Skeletal muscle cell (primary cell): ENCODE measurements at places on chromosomes 12 and 14.
A peak's percentile ranks its signal among the peaks of the same experiment; 100 is the strongest.

- no peak for DNase-seq
These were observed 873.5 kb downstream of the DIO2 start for GRCh38 chr14:79337761-79338160.

DNA sequence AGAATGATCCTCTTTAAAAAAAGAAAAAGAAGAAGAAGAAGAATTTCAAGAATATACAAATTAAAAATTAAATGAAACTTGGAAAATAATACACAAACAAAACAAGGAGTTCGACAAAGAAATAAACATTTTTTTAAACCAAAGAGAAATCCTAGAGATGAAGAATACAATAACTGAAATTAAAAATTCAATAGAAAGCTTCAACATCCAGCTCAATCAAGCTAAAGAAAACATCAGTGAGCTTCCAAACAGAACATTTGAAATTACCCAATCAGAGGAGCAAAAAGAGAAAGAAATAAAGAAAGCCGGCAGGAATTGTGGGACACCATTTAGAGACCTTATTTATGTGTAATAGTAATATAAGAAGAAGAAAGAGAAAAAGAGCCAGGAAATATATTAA lies 37.2 kb upstream of the RHOJ start:
- no peak for DNase-seq

GRCh38 chr12:94779485-94779884 lies 129.1 kb upstream of the TMCC3 start:
- DNase-seq: peak; percentile 65

GRCh38 chr12:85626001-85626783 lies 210.0 kb downstream of the RASSF9 start:
- DNase-seq: peak; percentile 48

- DNase-seq: peak; percentile 71
These were observed 37.5 kb downstream of the PLCZ1 start for GRCh38 chr12:18700271-18700670.

DNA sequence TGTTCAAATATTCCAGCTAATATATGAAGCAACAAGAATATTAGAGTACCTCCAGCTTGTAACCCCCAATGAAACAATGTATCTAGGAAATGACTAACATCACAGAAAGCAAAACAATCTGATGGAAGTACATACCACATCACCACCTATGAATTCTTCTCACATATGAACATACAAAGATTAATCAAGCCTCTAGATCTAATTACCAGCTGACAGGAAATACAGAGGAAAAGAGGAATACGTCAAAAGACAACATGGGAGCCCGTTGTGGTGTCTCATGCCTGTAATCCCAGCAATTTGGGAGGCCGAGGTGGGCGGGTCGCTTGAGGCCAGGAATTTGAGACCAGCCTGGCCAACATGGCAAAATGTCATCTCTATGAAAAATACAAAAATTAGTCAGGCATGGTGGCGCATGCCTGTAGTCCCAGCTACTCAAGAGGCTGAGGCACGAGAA lies 7.5 kb downstream of the NEDD8 start:
- peak; percentile 33 for DNase-seq

- DNase-seq: no peak
These were observed 233.6 kb downstream of the KTN1 start for GRCh38 chr14:55813630-55814029.

GRCh38 chr14:99579903-99580571 lies 24.0 kb downstream of the CCDC85C start:
- DNase-seq: no peak

DNA sequence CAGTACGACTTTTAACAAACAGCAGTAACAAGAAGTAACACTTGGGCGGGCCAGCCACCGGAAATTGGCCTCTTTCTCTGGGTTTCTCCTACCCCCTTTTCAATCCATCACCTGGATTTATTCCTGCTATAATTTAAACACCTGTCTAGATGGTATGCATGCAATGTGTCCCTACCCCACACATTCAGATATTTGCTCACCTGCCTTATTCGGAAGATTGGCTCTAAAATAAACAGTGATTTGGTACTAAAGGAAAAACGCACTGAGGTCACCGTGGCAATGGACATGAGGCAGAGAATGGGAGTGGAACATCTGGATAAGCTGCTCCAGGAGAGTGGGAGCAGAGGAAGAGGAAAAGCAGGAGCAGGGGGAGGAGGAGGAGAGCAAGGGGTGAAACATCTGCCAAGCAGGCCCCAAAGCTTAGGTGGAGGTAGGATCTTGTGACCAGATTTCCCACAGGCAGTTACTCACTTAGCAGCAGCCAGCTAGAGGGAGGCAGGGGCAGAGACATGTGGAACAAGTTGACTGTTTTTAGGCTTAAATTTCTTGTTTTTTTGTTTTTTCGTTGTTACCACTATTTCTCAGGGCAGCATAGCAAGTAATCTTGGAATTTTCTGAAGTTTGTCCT lies 150.9 kb downstream of the TTLL5 start:
- DNase-seq: no peak

DNA sequence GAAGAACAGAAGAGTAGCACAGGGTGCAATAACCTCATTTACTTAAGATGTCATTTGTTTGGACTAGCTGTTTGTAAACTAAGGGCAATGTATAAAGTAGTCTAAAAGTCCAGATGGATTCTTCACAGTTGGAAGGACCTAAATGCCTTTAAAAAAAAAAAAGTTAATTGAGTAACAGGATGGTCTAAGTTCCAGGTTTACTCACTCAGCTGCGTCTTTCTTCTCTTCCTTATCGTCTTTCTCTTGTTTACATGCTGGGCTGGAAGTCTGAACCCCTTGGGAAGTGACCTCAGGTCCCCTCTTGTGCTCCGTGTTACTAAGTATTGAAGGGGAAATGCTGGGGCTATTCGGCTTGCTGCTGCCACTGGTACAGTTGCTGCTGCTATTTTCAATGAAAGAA lies 82.5 kb downstream of the SH2B3 start:
- DNase-seq: no peak

- no peak for DNase-seq
These were observed 10.5 kb downstream of the E2F7 start for GRCh38 chr12:77054851-77055250.

- DNase-seq: no peak
These were observed 5.0 kb upstream of the OR10P1 start for GRCh38 chr12:55631733-55632132.

- peak; percentile 8 for DNase-seq
These were observed 342.6 kb downstream of the NOVA1 start for GRCh38 chr14:26255213-26255612.

DNA sequence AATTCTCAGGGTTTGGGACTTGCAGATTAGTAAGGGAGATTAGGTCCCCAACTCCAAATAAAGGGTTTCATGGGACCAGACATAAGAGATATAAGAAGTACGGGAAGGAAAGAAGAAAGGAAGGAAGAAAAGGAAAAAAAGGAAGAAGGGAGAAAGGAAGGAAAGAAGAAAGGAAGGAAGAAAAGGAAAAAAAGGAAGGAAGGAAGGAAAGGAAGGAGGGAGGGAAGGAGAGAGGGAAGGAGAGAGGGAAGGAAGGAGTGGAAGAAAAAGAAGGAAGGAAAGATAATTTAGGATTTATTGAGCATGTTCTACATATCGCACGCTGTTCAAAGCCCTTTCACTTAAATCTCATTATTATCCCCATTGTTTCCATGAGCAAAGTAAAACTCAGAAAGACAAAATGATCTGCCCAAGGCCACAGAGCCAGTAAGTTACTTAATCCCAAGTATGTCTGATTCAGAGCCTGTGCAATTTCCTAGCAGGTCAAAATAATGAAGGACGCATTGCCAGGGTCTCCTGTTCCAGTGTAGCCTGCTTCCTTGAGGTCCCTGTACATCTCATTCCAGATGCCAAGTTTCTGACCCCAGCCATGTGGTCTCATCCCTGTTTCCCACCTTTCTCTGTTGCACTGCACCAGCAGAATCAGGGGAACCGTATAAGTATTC lies 3.9 kb upstream of the HDAC7 start:
- no peak for DNase-seq

DNA sequence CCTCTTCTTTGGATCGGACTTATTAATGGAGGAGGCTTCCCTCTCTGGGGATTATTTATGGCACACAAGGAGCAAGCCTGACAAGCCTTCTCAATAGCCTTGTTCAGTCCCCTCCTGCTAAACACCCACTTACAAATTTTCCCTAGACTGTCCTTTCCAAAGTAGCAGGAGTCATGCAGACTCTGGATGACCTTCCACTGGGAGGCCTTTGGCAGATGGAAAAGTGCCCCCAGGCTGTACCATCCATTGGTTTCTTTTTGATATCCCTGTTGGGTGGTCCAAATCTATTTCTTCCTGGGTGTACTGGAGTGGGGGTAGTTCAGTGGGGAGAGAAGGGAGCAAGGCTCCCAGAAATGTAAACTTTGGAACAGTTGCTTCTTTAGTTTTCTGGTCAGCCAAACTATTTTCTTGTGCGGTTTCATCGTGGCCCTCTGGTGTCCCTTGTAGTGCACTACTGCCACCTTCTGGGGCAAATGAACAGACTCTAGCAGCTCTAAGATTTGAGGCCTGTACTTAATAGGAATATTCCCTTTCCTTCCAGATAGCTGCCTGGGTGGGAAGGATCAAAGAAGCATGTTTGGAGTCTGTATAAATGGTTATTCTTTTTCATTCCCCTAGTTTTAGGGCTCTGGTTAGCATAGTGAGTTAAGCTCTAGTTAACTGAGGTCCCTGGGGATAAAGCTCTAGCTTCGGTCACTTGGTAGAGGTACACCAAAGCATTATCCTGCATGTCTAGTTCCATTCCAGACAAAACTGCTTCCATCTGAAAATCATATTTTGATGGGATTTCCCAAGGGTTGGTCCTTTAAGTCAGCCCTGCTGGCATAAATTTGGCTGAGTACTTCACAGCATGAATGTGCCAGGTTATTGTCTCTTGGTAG lies 409.5 kb downstream of the SLC6A15 start:
- DNase-seq: peak; percentile 25

DNA sequence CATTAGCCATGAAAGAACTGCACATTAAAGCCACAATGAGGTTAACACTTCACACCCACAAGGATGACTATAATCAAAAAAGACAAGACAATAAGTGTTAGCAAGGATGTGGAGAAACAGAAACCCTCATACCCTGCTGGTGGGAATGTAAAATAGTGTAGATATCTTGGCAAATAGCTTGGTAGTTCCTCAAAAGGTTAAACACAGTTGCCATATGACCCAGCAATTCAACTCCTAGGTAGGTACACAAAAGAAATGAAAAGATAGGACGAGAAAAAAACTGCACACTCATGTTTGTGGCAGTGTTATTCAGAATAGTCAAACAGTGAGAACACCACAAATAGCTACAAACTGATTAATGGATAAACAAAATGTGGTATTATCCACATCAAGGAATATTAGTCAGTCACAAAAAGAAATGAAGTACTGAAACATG lies 93.5 kb downstream of the ATXN2 start:
- no peak for DNase-seq

DNA sequence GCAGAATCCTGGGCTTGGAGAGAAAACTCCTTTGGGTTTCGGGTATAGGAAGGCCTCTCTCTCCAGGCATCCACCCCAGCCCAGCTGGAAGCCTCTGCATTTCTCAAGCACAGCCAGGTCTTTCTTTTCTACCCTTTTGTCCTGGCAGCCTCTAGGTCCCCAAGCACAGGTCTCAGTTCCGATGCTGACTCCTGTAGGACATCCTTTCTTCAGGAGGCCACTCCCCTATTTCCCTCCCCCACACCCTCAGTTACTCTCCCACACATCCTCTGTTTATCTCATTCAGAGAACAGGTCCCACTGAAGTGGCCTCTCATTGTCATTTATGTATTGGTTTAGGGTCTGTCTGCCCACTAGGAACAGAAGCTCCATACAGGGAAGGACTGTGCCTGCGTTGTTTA lies 352.6 kb downstream of the VRK1 start:
- DNase-seq: no peak

DNA sequence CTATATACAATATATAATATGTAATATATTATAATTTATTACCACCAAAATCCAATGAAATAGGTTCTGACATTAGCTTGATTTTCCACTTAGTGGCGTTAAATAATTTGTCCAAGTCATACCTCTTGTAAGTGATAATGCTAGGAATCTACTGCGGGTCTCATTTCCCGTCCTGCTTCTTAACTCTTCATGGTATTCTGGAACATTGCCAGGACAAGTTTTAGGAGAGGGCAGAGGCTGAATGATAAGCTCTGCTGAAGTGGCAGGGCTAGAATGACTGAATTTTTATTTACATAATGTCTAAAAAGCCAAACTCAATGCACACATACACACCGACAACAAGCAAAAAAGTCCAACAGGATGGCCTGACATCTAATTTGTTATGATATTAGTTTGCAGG lies 70.4 kb upstream of the PTPRQ start:
- no peak for DNase-seq

GRCh38 chr14:73816393-73816816 lies 35.2 kb upstream of the PTGR2 start:
- no peak for DNase-seq

DNA sequence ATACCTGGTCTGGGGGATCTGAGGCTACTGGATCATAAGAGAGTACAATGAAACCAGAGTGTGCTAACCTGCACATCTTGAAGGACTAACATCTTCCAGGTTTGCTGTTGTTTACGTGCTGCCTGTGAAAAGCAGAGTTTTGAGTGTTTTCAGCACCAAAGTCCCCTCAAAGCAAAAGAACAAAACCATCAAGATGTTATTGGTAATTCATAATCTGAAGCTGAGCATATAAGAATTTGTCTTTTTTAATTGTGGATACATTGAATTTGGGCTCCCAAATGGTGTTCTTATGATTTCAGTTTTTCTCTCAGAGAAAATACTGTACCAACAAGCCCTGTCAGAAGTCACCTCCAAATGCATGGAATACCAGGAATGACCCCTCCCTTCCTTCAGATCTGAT lies 110.2 kb downstream of the BTG1 start:
- no peak for DNase-seq

DNA sequence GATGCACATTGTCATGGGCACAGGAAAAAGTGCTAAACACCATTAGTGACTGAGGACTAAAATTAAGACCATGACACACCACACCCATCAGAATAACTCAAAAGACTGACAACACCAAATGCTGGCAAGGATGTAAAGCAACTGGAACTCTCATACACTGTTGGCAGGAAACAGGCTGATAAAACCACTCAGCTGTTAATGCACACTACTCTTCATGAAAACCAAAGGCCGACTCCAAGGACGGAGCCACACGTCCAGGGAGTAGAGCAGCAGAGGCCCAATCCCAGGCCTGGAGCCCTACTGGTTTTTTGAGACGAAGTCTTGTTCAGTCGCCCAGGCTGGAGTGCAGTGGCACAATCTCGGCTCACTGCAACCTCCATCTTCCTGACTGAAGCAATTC lies 6.4 kb downstream of the RAD52 start:
- peak; percentile 15 for DNase-seq
